Stimulated activated effector memory CD8-positive, alpha-beta T cell treated with anti-CD3 and anti-CD28 coated beads, Interleukin-12 subunit alpha, Interleukin-12 subunit beta, amount 100 ng/mL, for 72 hours (primary cell): ENCODE measurements at places on chromosomes 16 and 17.

DNA sequence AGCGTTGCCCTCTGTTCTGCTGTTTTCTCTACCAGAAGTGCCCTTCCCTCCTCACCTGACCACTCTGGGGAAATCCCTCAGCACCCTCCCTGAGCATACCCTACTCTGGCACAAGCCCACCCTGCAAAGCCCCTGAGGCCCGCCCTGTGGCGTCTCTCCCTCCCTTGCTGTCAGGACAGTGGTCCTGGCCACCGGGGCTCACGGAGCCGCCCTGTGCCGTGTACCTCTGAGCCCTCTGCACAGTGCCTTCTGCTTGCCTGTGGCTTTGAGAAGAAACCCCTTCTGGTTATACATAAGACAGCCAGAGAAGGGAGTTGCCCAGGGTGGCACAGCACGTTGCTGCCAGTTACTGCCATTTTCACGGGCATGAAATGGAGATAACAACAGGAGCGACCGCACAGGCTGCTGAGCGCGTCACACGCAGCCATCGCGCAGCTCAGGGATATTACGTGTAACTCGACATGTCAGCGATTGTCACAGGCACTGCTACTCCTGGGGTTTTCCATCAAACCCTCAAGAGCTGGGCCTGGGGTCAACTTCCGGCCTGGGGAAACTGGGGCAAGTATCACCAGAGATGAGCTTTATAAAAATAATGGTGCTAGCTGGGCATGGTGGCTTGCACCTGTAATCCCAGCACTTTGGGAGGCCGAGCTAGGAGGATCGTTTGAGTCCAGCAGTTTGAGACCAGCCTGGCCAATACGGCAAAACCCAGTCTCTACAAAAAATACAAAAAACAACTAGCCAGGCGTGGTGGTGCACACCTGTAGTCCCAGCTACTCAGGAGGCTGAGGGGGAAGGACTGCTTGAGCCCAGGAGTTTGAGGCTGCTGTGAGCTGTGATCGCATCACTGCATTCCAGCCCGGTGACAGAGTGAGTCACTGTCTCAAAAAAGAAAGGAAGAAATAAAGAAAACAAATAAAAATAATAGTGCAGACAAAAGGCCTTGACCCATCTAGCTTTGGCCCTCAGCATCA lies 14.8 kb downstream of the SCGB1C2 start:
- DNase-seq, result no peak

- DNase-seq, result peak; percentile 82
Observed at GRCh38 chr17:3683054-3683511, 12.9 kb downstream of the P2RX5 start.

GRCh38 chr16:1493746-1494094 lies 560 bp downstream of the TELO2 start:
- DNase-seq, result no peak

- no peak for DNase-seq
Observed at GRCh38 chr17:16488968-16489337, 3.0 kb downstream of the LRRC75A start.

DNA sequence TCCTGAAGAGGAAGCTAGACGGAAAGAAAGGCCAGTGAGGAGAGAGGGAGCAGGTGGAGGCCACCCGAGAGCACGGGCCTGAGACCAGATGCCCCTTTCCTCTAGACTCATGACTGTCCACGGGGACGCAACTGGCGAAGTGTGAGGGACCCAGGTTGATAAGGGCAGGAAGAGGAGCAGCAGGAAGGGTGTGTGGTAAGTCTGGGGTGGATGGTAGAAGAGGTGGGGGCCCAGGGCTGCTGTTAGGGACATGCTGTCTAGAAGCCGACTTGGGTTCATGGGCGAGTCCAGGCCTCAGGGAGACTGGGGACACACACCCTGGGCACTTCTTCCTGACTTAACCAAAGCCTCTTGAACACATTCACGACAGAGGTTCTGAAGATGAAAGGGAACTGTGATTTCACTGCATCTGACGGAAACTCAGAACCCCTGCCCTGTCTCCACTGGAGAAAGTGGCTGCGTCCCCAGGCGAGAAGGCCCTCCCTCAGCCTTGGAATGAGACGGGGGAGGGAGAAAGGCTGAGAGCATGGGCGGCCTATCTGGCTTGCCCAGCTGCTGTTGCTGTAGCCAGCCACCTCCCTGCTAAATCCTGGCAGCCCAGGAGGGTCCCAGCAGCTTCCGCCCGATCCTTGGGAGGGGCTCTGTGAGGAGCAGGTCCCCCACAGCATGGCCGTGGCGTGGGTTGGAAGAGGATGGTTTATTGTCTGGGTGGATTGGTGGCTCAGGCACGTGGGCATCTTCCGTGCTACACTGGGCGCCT lies 6.0 kb downstream of the HIC1 start:
- DNase-seq, result no peak

DNA sequence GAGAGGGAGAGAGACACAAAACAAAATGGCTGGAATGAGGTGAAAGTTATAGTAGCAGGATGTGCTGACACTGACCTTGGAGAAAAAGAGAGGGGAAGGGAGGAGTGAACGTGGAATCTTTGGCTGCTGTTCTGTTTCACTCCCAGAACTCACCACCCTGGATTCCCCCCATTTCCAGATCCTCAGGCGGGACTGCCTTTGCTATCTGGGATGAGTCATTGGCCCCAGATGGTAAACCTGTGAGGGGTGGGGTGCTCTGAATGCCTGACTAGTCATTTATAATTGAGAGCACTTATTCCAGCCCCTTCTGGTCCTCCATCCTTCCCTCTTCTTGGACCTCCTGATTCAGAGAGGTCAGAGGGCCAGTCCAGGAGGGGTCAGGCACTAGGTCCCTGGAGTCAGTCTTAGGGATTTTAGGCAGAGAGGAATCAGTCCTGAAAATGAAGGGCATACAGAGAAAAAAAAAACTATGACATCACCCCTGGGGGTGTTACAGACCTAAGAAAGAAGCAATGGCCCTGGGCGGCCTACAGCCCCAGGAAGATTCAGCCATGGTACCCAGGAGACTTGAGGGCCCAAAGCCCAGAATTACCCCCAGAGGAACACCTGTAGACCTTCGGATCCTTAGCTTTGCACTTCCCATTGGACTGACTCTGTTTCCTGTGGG lies 2.2 kb upstream of the ZG16 start:
- DNase-seq, result no peak

DNA sequence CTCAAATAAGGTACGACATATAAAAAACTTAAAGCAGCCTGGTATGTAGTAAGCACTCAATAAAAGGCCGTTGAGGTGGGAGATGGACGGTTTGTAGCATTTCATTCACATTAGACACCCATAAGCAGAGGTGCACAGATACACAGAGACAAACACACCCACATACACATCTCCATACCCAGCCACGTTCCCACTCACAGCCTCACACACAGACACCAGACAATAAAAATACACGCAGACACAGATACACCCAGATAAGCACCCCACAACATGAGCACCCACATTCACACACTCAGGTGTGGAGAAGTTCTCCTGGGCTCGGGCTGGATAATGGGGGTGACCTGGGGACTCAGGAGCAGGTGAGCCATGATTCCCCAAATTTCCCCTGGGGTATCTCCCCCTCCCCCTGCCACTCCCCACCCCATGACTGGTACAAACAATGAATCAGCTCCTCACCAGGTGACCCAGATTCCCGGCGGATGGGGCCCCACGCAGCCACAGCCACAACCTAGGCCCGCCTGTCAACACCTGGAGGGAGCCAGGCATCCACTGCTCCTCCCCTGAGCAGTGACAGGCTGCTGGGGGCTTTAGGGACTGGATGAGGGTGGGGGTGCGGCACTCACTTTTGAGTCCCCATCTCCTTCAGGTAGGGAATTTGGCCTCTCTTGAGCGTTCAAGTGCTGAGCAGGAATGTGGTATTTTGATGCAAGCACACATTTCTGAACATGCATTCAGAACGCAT lies 2.7 kb downstream of the DLX3 start:
- no peak for DNase-seq

DNA sequence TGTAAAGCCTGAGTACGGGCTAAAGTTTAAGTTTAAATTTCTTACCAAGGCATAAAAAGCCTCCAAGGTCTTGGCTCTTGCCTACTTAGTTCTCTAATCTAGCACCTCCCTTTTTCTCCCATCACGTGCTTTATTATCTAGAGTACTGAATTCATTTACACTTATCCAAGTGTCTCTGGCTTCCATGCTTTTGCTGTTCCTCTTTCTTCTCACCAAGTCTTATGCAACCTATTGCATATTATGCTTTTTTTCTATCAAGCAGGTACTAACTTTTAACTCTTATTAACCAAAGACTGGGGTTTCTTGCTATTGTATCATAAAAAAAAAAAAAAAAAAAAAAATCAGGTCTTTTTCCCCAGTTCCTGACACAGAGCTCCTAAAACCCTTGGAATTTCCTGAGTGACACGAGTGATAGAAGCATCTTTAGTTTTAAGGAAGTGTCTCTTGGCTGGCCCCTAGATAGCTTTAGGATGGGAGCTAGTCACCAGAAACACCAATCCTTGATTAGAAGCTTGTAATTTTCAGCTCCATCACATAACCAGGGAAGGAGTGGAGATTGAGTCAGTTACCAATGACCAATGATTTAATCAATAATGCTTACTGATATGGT lies 44.9 kb downstream of the SSH2 start:
- no peak for DNase-seq

DNA sequence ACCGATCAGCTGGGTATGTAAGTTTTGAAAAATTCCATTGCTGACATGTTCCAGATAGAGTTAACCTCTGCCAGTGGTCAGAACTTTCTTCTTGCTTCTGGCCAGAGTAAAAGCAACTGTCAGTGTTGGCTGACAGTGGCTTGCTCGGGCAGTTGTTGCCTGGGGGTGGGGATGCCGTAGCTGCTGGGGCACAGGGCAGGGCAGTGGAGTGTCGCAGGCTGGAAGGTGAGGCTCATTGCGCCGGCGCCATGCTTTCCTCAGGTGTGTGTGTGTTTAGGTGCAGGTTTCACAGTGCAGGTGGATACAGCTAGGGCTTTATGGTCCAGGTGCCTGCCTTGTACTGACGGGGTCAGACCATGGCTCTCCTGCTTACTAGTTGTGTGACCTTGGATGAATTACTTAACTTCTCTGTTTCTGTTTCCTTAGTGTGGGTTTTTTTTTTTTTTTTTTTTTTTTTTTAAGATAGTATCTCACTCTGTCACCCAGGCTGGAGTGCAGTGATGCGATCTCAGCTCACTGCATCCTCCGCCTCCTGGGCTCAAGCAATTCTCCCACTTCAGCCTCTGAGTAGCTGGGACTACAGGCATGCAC lies 156.4 kb downstream of the SNX29 start:
- no peak for DNase-seq
